ENCODE measurements at places on chromosomes 2 and 18. TPM values are rescaled to one million over a fixed set of nuclear protein-coding genes. Genes with fewer than 3 reads are reported as not detected.

The POMC gene
- total RNA-seq, result 4.6 TPM

The NFATC1 gene
- total RNA-seq, result 77.8 TPM

The CCDC85A gene
- not detected for total RNA-seq

DNA sequence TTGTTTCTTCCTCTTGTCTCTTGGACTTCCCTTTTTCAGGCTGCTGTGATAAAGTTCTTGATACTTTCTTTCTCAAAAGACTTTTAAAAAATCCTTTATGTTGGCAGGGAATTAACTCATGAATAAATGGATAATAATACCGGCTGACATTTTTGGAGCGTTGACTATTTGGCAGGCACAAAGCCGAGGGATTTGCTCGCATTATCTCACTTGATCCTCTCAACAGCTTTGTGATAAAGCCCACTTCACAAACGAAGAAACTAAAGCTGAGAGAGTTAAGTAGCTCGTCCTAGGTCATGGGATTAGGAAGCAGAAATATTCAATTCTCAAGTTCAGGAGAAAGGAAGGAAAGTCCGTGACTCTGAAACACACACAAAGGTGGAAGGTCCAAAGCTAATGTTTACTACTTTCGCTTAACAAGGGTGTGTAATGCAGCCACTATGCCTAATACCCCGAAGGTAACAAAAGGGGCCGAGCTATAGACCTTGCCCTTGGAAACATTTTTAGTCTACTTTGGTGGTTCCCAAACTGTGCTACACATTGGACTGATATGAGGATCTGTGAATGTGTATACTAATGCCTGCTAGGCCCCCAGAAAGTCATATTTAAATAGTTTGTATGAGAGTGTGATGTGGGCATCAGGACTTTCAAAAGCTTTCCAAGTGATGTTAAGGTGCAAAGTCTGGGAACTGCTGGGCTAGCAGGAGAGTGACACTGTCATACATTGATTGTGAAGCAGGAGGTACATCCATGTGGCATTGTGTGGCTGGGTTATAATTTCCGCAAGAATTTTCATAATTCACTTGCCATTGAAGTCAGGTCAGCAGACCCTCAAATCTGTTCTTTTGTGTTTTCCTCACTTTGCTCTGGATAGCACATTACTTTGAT is 508.4 kb downstream of the PLCL1 start:
- DNase-seq, result no peak

- no peak for DNase-seq
Measured at GRCh38 chr2:176648700-176649297, 379.6 kb downstream of the MTX2 start.

DNA sequence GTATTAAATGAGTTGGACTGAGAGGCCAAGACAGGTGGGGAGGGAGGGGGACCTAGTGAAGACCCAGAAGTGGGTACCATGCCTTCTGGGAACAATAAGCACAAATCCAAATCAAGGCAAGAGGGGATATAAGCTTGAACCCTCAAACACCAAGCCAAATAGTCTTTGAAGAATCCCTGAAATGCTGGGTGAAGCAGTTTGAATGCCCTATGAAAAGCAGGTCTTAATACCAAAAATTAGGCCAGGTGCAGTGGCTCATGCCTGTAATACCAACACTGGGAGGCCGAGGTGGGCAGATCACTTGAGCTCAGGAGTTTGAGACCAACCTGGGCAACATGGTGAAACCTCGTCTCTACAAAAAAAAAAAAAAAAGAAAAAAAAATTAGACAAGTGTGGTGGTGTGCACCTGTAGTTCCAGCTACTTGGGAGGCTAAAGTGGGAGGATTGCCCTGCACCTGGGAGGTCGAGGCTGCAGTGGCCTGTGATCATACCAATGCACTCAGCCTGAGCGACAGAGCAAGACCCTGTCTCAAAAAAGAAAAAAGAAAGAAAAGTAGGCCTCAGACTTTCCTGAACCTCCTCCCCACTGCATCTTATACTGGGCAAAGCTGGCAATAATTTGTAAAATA is 3.5 kb downstream of the PCBP1 start:
- no peak for DNase-seq

DNA sequence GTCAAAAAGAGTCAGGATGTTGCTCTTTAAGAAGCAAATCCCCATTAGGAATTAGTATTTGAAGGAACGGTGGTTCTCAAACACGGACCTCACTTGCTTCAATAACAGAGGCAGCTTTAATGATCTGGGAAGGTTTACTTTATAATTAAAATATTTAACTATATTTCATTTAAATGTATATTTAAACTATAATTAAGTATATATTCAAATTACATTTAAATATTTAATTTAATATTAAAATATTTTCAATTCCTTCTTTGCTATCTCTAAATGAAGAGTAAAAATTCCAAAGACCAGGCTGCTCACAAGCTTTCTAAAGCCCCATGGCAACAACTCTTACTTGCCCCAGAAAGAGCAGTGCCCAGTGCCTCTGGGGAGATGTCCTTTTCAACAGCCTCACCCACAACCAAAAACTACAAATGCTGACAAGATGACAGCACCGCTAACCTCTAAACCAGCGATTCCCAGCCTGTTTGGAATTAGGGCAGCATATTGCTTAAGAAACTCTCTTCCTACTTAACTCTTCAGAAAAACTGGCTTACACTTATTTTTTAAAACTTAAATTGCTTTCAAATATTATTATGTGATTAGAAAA is 62.9 kb upstream of the POU3F3 start:
- DNase-seq, result no peak

Measured in activated naive CD4-positive, alpha-beta T cell treated with anti-CD3 and anti-CD28 coated beads for 36 hours (primary cell).